ENCODE measurements at places on chromosomes 6 and 20.

DNA sequence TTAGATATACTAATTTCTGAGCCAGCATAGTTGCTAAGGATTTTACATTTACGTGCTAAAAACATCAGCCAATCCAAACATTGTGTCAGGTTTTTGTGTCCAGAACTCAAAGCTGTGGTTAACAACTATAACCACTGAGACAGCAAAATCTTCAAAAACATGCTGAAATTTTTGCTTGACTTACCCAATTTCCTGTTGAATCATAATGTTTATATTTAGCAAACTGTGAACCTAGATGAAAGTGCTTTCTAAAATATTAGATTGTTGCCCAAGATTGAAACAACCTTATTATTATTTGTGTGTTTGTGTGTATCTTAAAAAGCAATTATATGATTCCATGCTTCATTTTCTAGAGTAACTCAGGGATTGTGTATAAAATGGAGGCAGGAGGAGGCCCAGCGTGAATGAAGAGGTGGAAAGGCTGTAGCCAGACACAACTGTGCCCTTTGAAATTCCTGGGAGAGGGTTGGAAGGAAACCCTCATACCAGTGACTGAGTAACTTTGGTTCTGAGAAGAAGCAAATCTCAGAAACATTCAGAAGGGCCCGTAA is 48.0 kb downstream of the ARMC2 start:
- DNase-seq: peak; percentile 30

GRCh38 chr6:11277275-11278206 is 45.1 kb upstream of the NEDD9 start:
- no peak for DNase-seq

DNA sequence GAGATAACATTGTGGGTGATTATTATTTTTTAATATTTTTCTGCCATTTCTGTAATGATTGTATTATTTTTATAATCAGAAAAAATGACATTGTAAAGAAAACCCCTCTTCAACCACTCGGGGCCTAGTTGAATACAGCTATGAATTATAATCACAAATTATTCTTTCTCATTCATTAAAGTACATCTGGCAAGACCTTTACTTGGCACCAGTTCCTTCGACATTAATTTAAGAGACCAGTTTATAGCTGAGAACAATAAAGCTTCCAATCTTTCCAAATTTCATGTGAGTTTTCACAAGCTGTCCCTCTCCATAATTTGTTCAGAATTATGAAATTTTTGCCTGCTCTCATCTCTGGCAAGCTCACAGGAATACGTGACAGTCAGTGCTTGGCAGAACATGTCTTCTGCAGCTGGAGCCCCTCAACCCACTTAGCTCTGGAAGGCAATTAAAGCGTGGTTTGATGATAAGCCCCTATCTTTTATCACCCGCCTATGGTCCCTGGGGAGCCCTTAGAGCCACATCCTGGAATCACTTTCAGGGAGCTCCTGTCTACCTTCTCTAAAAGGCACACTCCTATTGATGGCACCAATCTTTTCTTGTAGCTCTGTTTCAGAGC is 237.2 kb upstream of the PRND start:
- no peak for DNase-seq

- DNase-seq: no peak
These were observed 198.5 kb downstream of the C6orf118 start for GRCh38 chr6:165110860-165111259.

- DNase-seq: no peak
These were observed 17.5 kb downstream of the RIN2 start for GRCh38 chr20:19775353-19776253.

DNA sequence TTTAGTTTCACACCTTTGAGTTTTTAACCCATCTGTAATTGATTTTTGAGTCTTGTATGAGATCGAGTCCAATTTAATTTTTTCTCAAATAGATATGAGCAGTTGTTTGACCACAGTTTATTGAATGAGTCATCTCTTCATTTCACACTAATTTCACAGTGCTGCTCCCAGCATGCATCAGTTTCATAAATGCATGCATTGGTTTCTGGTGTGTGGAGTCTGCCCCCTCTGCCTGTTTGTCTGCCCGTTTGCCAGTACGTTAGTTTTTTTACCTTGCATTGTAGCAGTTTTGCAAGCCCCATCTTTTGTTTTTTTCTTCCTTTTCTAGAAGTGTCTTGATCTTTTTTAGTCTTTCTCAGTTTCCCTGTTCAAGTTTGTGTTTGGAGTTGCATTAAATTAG is 11.9 kb downstream of the SLX4IP start:
- DNase-seq: peak; percentile 72

All from activated CD4-positive, alpha-beta T cell treated with anti-CD3 and anti-CD28 coated beads, Interleukin-2, amount 10 ng/mL, durations not matched to agents 7 days and 5 days (primary cell).